Activated CD8-positive, alpha-beta T cell treated with anti-CD3 and anti-CD28 coated beads, Interleukin-2, amount 10 ng/mL, durations not matched to agents 7 days and 5 days (primary cell): ENCODE measurements at places on chromosomes 1 and 21. TPM values are rescaled to one million over a fixed set of nuclear protein-coding genes. Genes with fewer than 3 reads are reported as not detected.

GRCh38 chr1:154844297-154844681 is 25.8 kb downstream of the KCNN3 start:
- DNase-seq: no peak

DNA sequence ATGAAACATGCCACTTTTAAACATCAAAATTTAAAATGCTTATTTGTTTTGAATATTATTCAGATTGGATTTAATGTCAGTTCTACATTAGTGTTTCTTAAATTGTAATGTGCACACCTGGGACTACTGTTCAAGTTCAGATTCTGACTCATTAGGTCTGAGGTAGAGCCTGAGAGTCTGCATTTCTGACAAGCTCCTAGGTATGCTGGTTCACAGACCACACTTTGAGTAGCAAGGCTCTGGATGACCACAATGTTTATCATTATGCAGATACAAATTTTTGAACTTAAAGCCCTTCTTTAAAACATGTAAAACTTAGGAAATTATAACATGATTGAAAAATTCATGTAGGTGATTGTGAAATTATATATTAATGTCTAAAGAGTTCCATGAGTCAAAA is 40.2 kb downstream of the TTLL7 start:
- no peak for DNase-seq

GRCh38 chr1:230171356-230172015 is 104.4 kb downstream of the GALNT2 start:
- no peak for DNase-seq

GRCh38 chr1:31797216-31797615 is 18.6 kb downstream of the SPOCD1 start:
- DNase-seq: no peak

GRCh38 chr1:25534410-25534788 is 9.0 kb upstream of the LDLRAP1 start:
- no peak for DNase-seq

DNA sequence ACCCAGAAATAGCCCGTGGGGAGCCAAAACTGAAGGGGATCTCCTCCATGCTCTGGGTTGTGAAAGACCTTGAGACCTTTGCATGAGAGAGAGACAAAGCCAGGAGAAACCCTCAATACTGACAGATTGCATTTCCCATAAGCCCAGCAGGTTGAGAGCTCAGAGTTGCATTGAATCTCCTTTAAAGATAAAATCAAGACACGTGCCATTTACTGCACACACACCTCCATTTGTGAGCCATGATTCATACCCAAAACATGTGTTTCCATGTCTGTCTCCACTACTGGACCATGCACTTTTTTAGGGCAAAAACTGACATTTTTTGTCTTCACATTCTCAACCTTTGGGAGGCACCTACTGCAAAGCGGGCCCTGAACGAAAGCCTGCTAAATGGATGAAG is 144.0 kb upstream of the NRIP1 start:
- no peak for DNase-seq

DNA sequence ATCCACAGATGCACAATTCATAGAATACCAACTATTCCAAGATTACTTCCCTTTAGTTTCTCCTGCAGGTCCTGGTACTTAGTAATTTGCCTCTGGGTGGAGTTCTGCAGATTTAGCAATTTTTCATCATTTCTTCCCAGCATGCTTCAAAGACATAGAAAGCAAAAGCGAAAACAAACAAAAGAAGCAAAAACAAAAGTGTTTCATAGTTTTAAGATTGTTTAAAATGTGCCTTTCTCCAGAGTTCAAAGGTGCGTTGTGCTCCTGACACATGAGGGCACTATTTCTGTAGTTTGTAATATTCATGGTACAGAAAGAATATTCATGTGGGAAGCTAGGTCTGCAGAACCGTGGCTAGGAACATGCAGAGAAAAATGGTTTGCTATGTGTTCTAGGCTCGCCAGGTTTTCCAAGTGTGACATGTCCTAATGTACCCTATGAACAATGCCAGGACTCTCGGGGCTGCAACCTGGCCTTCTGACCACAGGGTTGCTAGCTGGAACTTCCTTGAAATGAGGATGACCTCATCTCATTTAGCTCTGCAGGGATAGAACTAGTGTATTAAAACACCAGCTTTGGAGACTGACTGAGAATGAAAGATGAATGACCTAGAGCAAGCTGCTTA is 30.0 kb upstream of the RCSD1 start:
- peak; percentile 71 for DNase-seq

DNA sequence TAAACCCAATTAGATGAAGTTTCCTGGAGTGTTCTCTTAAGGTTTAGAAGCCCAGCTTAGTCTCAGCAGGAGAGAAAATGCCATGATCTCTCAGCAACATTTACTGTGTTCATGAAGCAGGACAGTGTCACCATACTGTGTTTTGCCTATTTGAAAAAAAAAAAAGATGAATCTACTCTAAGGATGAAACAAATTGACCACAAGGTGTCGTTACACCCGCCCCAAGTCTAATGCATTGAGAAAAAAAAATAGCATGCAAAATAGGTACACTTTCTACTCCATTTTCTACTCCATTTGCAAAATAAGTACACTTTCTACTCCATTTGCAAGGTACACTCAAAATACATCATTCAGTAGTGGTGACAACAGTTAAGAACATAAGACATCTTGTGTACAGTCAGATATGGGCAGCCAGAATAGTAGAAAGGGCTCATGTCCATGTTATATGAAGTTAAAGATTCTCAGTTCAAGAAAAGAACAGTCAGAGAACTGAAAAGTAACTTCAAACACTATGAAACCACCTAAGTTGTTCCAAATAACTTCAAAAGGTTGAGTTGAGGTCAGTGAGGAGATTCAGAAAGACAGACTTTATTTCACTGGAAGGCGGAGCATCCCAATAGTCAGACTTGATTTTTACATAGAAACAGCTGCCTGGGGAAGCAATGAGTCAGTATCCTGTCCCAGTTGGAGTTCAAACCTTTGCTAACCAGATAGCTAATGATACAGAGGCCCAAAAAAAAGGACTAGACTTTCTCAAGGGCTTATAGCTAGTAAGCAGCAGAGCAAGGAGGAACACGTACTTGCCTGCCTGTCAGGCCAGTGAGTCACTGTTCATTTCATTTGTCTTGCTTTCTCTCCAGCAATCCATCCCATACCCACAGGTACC is 13.3 kb downstream of the PLPPR5 start:
- DNase-seq: no peak

DNA sequence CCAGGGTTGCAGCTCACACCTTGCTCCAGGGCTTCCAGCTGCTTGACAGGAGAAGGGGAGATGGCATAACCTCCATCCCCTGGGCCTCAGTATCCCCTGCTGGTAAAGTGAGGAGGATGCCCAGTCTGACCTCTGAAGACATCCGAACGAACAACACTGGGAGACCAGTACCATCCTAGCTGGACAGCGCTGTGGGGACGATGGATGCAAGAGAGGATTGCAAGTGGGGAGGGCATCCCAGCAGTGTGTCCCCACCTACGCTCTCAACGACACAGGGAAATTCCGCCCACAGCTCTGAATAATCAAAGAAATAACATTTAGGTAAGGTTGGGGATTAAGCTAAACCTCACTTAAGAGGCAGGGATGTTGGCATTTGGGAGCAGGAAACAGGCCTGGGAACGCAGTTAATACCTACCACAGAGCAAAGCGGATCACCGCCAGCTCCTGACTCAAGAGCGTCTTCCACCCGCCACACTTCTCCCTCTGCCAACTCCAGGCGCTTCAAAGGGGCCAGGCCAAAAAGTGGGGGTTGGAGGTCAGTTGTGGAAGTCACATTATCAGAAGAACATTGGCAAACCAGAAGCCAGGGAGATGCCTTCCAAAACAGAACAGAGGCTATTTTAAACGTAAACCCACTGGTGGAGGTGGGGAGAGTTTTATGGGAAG is 47.6 kb downstream of the SSBP3 start:
- DNase-seq: no peak

DNA sequence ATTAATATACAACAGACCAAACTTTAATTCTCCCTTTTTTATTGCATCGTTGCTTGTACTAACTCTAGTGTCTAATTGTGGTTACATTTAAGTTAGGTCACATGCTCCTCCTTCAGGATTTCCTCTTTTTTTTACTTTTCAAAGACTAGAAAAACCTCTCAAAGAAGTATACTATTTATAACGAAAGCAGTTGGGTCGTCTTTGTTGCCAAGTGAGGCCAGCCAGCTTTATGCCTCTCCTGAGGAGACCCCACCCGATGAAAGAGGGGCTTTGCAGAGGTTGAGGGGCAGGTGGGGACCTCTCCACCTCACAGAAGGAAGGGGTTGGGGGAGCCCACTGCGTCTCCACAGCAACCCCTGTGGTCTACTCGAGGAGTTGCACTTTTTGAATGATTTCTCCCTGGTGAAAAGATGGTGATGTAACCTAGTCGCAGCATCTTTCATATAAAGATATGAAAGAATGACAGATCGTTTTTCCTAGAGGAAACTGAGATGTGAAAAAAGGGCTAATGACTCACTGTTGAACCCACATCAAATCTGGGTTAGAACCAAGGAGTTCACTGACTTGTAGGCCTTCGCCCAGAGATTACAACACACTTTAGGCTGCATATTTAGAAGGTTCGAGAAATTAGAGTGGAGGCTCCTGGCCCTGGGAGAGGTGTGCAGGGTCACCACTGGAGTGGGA is 6.4 kb downstream of the TGFB2 start:
- DNase-seq: peak; percentile 26

DNA sequence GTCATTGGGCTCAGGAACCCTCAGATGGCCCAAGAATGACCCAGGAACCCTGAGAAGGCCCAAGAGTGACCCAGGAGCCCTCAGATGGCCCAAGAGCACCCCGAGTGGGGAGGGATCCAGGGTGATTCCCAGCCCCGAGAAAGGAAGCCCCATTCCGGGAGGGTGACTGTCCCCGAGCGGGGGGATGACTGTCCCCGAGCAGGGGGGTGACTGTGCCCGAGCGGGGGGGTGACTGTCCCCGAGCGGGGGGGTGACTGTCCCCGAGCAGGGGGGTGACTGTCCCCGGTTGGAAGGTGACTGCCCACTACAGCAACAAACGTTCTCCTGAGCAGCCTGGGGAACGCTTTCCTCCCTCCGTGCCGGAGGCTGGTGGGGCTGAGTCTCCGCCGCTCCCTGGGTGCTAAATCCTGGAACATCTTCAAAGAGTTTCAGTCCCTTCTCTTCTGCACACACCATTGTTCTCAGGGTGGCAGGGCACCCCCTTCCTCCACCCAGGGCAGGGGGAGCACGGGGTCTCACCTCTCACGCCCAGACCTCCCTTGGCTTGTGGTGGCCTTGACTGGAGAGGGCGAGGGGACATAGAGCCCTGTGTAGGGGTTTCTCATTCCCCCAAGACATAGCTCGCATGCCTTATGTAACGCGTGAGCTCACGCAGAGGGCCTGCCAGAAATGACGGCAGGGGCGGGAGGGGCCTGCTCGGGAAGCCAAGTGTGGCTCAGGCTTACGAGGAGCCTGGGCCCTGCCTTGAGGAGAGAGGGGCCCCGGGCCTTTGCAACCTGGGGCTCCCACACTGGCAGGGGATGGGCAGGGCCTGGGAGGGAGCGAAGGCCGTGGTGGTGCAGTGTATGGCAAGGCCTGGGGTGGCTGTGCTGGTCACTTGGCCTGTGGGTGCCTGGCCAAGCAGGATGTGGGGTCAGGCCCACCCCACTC is 14.3 kb upstream of the SKI start:
- DNase-seq: no peak

- peak; percentile 72 for DNase-seq
These were observed 25.8 kb downstream of the PRDM2 start for GRCh38 chr1:13725714-13726175.

DNA sequence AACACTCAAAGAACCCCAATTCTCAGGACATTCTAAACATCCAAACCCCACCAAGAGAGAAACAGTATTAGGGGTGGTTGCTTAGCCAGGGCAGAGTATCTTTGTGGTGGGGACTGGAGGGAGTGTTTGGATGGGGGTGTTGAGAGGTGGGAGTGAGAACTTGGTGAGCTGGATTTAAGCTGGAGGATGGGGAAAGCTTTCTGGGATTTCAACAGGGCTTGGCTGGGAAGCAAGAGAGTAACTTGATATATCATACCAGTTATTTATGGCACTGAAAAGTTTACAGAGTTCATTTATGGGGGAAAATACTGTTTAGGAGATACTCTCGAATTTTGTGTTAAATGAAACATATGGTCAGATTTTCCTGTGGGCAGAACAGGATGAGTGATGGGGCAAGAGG is 6.8 kb upstream of the CNIH3 start:
- DNase-seq: no peak

DNA sequence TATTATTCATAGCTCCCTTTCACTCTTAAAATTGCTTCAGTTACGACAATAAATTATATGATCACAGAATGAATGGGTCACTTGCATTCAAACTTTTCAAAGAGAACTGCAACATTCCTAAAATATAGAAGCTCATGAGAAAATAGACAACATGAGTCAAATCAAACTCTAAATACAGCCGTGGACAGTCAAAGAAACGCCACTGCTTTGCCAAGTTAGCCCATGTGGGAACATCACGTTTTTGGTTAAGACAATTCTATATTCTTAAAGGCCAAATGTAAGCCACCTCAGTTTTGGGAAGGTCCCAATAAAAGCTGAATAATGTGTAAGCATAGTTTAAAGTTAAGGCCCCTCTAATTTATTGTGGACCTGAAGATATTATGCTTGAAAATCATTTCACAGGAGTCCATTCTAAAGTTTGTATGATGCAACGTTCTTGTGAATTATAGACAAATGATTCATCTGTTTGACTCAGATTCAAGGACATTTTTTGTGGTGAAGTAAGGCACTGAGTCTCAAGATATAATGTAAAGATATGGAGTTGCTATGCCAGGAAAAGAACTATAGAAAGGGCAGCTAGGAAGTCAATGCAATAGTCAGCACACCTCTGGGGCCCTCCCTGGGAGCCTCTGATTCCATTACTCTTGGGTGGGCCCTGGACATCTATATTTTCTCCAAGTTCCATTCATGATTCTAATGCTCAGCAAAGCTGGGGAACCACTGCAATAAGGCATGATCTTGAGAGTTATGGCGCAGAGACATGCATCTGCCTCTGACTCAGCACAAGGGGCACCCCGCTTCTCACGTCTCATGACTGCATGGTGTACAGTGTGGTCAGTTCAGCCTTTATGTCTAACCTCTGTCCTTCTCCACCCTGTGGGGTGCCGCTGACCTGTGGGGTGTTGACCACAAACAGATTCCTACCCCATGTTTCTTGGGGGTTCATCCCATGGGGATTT is 33.9 kb downstream of the ETS2 start:
- no peak for DNase-seq

IL19 gene
- not detected for total RNA-seq

SFN gene
- total RNA-seq: 1.9 TPM

AMPD1 gene
- not detected for total RNA-seq

LRRC53 gene
- total RNA-seq: not detected
